ENCODE measurements at places on chromosomes 2 and 18. TPM values are rescaled to one million over a fixed set of nuclear protein-coding genes. Genes with fewer than 3 reads are reported as not detected.
A peak's percentile ranks its signal among the peaks of the same experiment; 100 is the strongest.

Gene AKAIN1
- not detected for total RNA-seq

Gene MAP3K2
- total RNA-seq = 35.0 TPM

Gene CD8B2
- 0.09 TPM for total RNA-seq

Gene MAP3K19
- not detected for total RNA-seq

Gene CRACDL
- 0.77 TPM for total RNA-seq

Gene FOXI3
- 0.14 TPM for total RNA-seq

Gene IL36B
- not detected for total RNA-seq

Gene ZC3H8
- total RNA-seq = 19.9 TPM

- DNase-seq = no peak
Measured at GRCh38 chr2:174972924-174973323, 32.3 kb downstream of the CHN1 start.

GRCh38 chr2:176039375-176039774, 37.3 kb upstream of the LNPK start:
- no peak for DNase-seq

DNA sequence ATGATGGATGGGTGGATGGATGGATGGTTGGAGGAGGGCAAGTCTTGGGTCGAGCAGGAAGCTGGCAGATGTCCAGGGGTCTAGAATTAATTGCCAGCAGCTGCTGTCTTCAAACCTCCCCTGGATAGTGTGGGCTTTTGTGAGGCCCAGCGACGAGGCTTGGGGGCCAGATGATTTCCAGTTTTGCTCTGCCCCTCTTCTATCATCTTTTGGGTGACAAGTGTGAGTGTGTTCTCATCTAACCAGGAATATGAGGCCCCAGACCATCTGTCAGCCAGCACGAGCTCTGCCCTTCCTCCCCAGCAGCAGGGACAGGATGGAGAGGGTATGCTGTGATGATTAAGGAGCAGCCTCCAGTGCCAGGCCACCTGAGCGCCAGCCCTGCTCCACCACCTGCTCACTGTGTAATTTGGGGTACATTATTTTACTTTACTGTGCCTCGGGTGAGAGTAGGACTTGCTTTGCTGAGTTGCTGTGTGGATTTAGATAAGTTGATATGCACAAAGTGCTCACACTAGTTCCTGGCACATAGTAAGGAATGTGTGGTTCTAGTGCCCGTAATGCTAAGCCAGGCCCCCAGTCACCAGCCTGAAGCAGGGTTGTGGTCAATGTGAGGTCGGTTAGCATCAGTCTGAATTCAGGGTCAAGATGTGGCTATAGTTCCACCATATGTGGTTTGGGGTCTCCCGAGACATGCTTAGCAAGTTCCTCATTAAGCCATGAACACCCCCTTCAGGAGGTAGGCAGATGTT, 251.1 kb downstream of the CYP26B1 start:
- no peak for DNase-seq

DNA sequence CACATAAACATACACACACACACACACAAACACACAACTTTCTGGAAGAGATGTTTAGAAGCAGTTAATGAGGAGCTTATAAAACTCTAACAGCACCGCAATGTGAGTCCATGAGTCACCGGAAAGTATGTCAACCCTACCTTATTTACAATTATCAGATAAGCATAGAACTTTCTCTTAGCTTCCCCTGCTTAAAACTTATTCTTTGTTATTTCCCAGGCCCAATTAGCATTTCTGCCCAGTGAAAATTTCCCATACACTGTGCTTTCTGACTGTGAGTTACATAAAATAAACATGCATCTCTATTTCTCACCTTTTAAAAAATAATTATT, 737.6 kb downstream of the LRP1B start:
- no peak for DNase-seq

GRCh38 chr18:8248576-8248975, 360.7 kb upstream of the RAB12 start:
- DNase-seq = no peak

DNA sequence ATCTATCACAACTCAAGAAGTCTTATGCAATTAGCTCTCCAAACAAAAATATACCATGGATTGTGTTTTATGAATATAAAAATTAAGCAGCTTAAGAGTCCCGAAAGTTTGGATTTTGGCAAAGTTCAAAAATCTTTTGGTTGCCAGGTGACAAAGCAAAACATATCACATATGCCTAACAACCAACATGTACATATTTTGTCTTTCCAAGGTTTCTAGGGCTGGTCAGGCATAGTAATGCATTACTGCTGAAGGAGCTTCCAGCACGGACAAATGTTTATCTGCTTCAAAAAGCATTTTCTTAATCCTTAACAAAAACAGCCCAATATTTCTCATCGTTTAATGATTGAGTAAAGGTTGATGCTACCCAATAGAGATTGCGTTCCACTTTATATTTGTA, 1327.1 kb upstream of the ZEB2 start:
- DNase-seq = no peak

DNA sequence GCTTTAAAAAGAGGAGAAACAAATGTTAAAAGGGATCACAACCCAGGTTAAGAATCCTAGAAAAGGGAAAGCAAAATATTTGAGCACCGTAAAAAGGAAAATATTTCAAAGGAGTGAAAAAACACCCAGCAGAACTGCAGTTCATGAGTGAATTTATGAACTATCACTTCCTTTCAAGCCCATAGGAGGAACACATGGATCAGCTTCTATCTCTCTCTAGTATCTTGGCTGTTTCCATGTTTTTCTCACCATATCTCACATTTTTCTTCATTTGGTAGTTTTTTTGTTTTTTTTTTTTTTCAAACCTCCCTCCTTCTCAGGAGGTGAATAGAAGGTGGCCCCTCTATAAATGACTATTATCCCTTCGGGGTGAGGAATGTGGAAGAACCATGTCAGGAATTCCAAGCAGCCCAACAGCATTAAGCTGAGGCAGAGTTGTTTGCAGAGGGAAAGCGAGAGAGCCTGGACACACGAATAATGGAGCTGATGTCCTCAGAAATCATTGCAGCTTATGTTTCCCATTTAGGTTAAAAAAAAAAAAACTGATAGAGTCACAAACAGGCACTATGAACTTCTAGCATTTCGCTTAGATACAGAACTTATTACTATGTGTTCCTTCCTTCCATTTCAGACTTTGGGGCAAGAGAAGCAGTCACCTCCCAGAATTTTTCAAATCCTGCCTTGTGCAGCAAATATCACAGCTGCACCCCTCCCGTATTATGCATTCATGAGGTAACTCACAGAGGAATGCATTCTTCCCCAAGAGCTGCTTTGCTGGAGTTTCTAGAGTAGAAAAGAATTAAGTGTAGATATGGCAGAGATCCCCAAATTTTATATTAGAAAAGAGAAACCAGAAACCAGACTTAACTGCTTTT, 315.6 kb downstream of the IRS1 start:
- DNase-seq = peak; percentile 61

- no peak for DNase-seq
Measured at GRCh38 chr2:223668302-223668998, 66.3 kb upstream of the SCG2 start.

- DNase-seq = no peak
Measured at GRCh38 chr2:46489423-46490174, 10.2 kb downstream of the TMEM247 start.

GRCh38 chr2:26692279-26692896, at the start of gene KCNK3:
Gene KCNK3 (plus strand): TSS chr2:26692722. CDS start chr2:26692876, 154 bp downstream.
- no peak for DNase-seq

GRCh38 chr2:15201009-15201408, 360.1 kb downstream of the NBAS start:
- no peak for DNase-seq

GRCh38 chr2:168915441-168916330, 14.6 kb downstream of the G6PC2 start:
- DNase-seq = no peak

GRCh38 chr2:7730449-7730848, 813.2 kb downstream of the RNF144A start:
- no peak for DNase-seq

- DNase-seq = no peak
Measured at GRCh38 chr18:10089881-10090280, 176.1 kb downstream of the VAPA start.

DNA sequence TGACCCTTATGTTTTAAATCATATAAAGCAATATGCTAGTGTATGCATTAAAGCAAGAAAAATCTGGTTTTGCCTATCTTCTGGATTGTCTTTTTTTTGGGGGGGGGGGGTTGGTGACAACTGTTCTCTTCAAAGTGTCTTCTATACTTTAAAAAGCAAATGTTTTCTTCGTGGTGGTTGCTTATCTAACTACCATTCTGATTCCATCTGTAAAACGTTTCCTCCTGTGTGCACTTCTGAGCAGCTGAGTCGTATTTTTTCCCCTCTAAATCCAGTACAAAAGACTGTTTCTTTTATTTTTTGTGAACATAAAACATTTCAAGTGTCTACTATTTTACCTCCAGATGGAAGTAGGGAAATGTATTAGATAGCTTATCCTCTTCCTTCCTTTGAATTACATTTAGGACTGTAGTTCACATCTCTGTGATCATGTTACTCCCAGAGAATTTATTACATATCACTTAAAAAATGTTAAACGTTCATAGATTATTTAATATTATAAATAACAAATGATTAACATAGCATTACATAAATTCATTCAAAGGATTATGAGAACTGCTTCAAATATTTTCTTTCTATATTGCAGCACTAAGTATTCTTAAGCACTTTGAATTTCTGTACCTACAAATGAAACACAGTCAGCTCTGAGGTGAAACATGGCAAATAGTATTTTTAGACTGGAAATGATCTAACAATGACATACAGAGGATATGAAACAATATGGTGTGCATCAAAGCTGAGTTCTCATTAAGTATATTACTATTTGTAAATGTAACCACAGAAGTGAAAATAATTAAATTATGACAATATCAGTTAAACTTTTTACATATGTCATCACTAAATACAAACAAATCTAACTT, 56.4 kb downstream of the SCN3A start:
- no peak for DNase-seq

GRCh38 chr2:106706283-106706682, 179.7 kb downstream of the ST6GAL2 start:
- DNase-seq = no peak

DNA sequence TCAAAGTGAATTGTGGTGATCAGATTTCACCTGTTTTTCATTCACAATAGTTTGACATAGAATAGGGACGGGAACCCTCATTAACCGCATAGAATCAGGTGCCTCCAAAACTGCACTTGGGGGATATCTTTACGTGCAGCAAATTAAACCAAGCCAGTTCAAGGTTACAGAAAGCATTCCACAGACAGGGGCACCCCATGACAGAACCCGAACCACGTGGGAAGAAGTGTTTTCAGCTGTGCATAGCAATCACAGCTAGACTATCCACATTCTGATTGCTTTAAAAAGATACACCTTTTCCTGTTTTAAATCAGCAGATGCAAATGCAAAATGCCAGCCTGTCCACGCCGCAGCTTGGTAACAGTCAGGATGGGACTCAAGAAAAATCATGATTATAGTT, 205.8 kb downstream of the ANAPC1 start:
- DNase-seq = no peak

- DNase-seq = peak; percentile 66
Measured at GRCh38 chr2:206084870-206085741, 868 bp downstream of the INO80D start.

- DNase-seq = no peak
Measured at GRCh38 chr2:226726546-226726945, 73.1 kb downstream of the IRS1 start.

DNA sequence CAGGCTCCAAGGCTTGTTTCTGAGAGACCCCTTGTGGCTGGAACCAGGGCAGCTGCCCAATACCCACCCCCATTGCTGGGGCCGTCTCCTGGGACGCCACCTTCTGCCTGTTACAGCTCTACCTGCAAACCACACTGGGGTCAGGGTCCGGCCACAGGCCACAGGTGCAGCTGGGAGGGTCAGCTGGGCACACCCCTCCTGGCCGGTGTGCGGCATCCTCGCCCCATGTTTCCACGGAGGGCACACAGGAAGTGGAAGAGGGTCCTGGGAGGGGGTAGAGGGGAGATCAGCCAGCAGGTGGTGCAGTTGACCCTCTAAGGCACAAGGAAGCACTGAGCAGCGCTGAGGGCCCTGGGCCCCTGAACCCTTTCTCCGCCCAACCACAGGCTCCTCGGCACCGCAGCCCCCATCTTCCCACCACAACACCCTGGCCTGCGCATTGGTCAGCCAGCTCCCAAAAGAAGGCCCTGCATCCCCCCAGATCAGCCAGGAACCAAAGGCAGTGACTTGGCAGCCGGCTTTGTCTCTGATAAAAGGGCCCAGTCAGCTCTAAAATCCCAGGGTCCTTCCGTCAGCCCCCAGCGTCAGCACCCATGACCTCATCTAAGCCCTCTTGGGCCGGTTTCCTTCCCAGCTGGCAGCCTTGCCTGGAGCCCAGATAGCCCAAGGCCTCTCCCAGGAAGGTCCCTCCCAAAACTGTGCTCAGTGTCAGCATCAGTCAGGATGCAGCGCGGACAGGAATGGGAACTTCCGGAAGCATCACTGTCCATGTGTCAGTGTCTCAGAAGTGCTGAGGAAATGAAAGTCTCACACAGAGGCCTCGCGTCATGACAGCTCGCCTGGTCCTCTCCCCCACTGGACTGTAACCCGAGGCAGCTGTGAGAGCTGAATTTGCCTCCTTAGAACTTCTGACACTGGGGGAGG, 1.7 kb downstream of the ERFE start:
- DNase-seq = no peak

DNA sequence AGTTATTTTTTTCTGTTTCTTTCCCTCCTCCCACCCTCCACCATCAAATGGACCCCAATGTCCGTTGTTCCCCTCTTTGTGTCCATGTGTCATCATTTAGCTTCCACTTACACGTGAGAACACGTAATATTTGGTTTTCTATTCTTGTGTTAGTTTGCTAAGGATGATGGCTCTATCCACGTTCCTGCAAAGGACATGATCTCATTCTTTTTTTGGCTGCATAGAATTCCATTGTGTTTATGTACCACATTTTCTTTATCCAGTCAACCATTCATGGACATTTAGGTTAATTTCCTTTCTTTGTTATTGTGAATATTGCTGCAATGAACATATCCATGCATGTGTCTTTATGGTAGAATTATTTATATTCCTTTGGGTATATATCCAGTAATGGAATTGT, 91.3 kb upstream of the TNP1 start:
- DNase-seq = no peak

DNA sequence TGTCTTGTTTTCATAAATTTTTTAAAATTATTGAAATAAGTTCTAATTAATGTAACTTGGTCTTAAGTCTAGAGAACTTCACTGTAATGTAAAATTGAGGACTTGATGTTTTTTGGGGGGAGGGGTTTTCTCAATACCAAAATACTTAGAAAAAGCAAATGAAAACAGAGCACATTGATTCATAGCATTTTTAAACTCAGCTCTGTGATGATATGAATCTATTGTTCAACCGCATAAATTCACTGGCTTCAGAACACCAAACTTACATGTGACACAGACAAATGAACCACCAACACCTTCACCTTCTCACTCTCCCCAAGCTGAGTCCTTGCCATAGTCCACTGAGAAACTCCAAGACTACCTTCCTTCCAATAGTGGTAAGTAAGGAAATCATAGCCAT, 108.2 kb downstream of the ZNF521 start:
- DNase-seq = no peak

GRCh38 chr2:220033546-220033945, 406.1 kb downstream of the SLC4A3 start:
- DNase-seq = no peak

- DNase-seq = no peak
Measured at GRCh38 chr18:32548688-32549087, 78.0 kb upstream of the GAREM1 start.

- no peak for DNase-seq
Measured at GRCh38 chr2:120949027-120949956, 213.6 kb downstream of the GLI2 start.
